ENCODE measurements at places on chromosomes 3 and 15.

- DNase-seq = no peak
These were observed 218.0 kb downstream of the ZNF385D start for GRCh38 chr3:21533002-21533401.

- no peak for DNase-seq
These were observed 33.3 kb downstream of the SLC24A1 start for GRCh38 chr15:65655026-65655425.

GRCh38 chr3:6807967-6808588 lies 52.8 kb upstream of the GRM7 start:
- no peak for DNase-seq

- DNase-seq = no peak
These were observed 31.2 kb upstream of the SRP14 start for GRCh38 chr15:40070166-40070557.

DNA sequence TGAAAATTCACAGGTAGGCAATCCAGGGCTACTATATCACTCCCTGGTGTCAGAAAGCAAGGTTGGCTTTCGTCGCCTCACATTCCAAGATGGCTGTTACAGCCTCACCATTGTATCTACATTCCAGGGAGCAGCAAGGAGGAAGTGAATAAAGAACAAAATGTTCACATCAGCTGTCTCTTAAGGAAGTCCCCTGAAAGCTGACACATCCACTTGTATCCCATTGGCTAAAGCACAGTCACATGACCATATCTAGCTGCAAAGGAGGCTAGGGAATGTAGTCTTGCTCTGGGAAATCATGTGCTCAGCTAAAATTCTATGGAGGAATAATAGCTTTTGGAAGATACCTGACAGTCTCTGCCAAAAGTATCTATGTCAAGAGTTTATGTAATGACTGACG lies 12.8 kb upstream of the GATA2 start:
- no peak for DNase-seq

GRCh38 chr3:112767177-112767576 lies 79.5 kb downstream of the CD200R1L start:
- no peak for DNase-seq

GRCh38 chr15:44580105-44580504 lies 43.2 kb downstream of the EIF3J start:
- no peak for DNase-seq

DNA sequence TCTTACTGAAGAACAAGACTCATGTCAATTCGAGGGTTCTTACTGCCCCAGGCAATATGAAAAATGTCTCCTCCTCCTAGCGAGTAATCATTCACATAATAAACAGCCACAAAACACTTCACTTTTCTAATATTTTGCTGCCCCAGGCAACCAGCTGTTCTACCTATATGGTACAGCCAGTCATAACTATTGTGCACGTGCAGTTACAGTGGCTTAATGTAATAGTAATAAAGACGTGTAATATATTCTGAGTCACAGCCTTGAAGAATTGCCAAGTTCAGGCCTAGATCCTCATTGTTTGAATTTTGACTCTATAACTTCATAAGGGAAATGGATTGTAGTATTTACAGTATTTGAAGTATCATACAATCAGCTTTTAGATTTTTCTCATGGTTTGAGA lies 1250.0 kb upstream of the GBE1 start:
- no peak for DNase-seq

GRCh38 chr3:57956119-57956832 lies 51.9 kb upstream of the FLNB start:
- no peak for DNase-seq

- no peak for DNase-seq
These were observed 11.1 kb downstream of the DCUN1D1 start for GRCh38 chr3:182969277-182969676.

DNA sequence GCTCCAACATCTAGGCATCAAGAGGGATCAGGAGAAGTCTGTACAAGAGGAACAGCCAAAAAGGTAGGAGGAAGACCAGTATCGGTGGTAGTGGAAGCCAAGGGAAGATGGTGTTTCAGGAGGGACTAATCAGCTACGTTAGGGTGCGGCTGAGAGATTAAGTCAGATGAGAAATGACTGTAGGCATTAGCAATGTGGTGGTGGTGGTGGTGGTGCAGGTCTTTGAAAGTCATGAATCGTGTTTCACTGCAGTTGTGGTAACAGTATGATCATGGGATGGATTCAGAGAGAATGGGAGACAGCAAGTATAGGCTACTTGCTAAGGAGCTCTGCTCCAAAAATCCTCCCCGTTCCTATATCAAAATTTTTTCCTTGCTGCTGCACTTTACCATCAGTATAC lies 35.5 kb downstream of the ASTE1 start:
- no peak for DNase-seq

DNA sequence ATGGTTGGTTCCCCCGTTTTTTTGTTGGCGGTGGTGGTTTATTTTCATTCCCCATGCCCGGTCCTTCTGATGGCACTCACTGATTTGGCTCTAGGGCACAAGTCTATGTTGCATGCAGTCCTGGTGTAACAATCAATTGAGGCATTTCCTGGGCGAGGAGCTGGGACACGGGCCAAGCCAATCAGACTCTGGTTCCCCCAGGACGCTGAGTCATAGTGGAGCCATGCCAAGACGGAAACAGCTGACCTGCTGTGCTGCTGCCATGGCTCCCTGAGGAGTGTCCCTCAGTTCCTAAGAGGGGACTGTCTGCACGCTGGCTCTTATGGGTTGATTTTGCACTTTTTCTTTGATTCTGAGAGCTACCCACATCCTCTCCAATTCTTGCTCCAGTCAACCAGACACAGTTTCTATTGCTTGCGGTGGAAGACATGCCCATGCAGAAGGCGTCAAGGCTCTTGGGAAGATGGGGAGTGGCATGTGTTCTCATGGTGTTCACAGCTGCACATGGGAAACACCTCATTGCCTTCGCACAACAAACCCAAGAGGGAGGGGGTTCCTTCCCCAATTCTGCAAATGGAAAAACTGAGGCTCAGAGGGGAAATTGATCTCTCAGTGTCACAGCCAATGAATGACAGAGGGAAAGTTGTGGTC lies 28.3 kb upstream of the ALDH1L1 start:
- DNase-seq = no peak

DNA sequence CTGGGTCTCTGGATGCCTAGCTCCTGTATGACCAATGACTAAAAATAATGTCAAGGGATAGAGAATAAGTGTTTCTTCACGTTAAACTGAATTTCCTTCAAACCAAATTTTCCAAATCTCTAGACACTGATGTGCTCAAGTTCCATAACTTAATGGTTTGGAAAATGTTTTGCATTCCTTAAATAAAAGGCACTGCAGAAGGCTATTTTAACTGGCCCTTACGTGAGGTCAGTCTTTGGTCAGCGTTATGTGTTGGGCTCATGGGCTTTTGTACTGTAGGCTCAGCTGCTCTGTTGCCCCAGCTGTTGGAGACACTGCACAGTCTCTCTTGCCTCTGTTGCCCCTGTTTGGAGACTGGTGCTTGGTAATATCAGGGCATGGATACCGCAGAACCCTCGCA lies 188.5 kb downstream of the TPRG1 start:
- DNase-seq = no peak

GRCh38 chr3:5384557-5385236 lies 197.2 kb downstream of the EDEM1 start:
- no peak for DNase-seq

- DNase-seq = no peak
These were observed 55.3 kb downstream of the ROPN1B start for GRCh38 chr3:126024049-126024854.

DNA sequence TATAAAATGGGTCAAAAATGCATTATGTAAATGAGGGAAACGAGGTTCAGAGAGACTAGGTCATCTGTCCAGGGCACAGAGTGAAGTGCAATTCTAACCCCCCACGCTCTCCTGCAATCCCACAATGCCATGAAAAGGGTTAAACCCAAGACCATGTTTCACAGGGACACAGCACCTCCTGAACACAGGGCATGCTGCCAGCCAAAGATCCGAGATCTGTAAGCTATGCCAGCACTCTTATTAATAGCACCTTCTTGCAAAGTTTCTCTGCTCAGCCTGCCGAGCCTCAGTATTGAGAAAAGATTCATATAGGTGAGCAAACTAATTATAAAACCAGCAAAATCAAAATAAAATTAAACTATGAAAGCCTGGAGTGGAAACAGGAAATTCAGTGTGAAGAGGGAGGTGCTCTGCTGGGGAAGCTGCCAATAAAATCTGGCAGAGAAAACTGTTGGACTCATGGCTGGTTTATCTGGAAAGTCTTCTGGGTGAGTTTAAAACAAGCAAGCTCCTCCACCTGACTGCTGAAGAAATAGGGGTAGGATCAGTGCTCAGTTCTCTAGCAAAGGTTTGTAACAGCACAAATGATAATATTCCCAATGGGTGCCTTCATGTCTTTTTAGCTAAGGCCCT lies 50.3 kb downstream of the LRIG1 start:
- no peak for DNase-seq

All from activated T-helper 1 cell treated with anti-CD3 and anti-CD28 coated beads, Interleukin-2, amount 50 U/mL, for 16 hours (primary cell).